Bladder microvascular endothelial cell (primary cell): ENCODE measurements at places on chromosomes 3 and 15. TPM values are rescaled to one million over a fixed set of nuclear protein-coding genes. Genes with fewer than 3 reads are reported as not detected.

RAB11A gene
- 103 and 447 TPM in 2 replicates for total RNA-seq

FOXB1 gene
- not detected in 2 replicates for total RNA-seq

SLCO3A1 gene
- 0.63 and 0.97 TPM in 2 replicates for total RNA-seq

GRIP2 gene
- total RNA-seq, result under 0.01 TPM in 1 of 2 replicates, not detected in the other

SAMD7 gene
- total RNA-seq, result not detected in 2 replicates

MNS1 gene
- 0.25 and 0.32 TPM in 2 replicates for total RNA-seq

CPB1 gene
- total RNA-seq, result not detected in 2 replicates

LRTM1 gene
- not detected in 2 replicates for total RNA-seq

CHRFAM7A gene
- 1.6 and 2.1 TPM in 2 replicates for total RNA-seq
